ENCODE measurements at places on chromosomes 7 and 10.

GRCh38 chr10:28980264-28980663 is 302.9 kb downstream of the BAMBI start:
- no peak for DNase-seq

GRCh38 chr7:69781412-69781846 is 183.2 kb downstream of the AUTS2 start:
- DNase-seq: no peak

- no peak for DNase-seq
Observed at GRCh38 chr10:129579228-129579627, 112.2 kb downstream of the MGMT start.

DNA sequence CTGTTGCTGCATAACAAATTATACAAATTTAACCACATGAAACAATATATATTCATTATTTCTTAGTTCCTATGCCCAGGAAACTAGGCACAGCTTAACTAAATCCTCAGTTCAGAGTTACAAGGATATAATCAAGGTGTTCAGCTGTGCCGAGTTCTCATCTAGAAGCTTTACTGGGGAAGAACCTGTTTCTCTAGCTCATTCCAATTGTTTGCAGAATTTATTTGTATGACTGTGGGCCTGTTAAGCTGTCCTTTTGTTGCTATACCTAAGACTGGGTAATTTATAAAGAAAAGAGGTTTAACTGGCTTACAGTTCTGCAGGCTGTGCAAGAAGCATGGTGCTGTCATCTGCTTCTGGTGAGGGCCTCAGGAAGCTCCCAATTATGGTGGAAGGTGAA is 21.8 kb upstream of the MDFIC start:
- DNase-seq: no peak

Measured in hematopoietic multipotent progenitor cell treated with erythropoietin and hydrocortisone succinate and interleukin-3 and kit ligand, for 15 days (in vitro differentiated cells).